ENCODE measurements at places on chromosomes 13 and 19.

GRCh38 chr19:33214596-33214995 is 11.1 kb downstream of the SLC7A10 start:
- no peak for DNase-seq

GRCh38 chr13:59510386-59510785 is 653.3 kb downstream of the DIAPH3 start:
- DNase-seq: no peak

- no peak for DNase-seq
These were observed 5.6 kb downstream of the GTF2F1 start for GRCh38 chr19:6387372-6387771.

DNA sequence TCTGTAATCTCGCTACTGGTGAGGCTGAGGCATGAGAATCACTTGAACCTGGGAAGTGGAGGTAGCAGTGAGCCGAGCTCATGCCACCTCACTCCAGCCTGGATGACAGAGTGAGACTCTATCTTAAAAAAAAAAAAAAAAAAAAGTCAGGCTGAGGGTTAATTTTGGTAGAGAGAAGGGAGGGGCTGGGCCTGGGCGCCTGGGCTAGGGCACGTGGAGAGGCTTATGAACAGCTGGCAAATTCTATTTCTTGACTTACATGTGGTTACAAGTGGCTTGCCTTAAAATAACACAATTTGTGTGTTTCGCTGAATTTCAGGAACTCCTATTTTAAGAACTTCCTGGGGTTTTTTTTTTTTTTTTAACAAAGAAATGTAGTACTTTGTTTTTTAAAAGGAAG is 47.6 kb upstream of the MAP3K10 start:
- DNase-seq: peak; percentile 18
